ENCODE measurements at places on chromosomes 5 and 9. TPM values are rescaled to one million over a fixed set of nuclear protein-coding genes. Genes with fewer than 3 reads are reported as not detected.

Gene DNAI1
- not detected for polyA plus RNA-seq

Gene DND1
- not detected for polyA plus RNA-seq

DNA sequence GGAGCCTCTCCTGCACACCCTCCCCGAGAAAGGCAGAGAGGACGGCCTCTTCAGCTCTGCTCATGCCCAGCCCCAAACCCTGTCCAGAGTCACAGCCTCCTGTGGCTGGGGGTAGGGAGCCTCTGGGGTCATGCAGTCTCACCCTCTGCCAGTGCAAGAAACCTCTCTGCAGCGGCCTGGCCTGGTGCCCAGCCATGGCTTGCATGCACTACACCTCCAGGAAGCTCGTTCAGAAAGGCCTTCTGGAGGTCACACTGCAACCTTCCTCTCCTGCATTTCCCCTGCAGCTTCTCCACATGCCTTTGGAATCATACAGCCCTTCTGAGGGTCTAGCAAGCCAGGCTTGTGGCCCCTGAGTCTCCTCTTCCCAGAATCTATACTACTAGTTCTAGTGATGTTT, 17.9 kb downstream of the CSF1R start:
- DNase-seq = no peak
- no peaks in the 10 kb centered on the region for H3K27me3 ChIP-seq
- peaks cover 13% of the 10 kb centered on the region for H3K4me1 ChIP-seq

GRCh38 chr5:151692312-151692711, 5.6 kb upstream of the SPARC start:
- peaks cover 17% of the 10 kb centered on the region for H3K27me3 ChIP-seq
- no peaks in the 10 kb centered on the region for H3K4me1 ChIP-seq
- H3K4me3 ChIP-seq = no peak overlapping the region
- H3K36me3 ChIP-seq = peaks cover under 1% of the 10 kb centered on the region

- H3K27me3 ChIP-seq = peaks cover 36% of the 10 kb centered on the region
- no peak overlapping the region for H3K4me3 ChIP-seq
- H3K4me1 ChIP-seq = no peaks in the 10 kb centered on the region
- DNase-seq = no peak
- H3K36me3 ChIP-seq = peaks cover 5% of the 10 kb centered on the region
- H3K27ac ChIP-seq = no peak overlapping the region
Measured at GRCh38 chr5:172523146-172523745, 68.9 kb upstream of the SH3PXD2B start.

- H3K27me3 ChIP-seq = no peaks in the 10 kb centered on the region
- H3K4me3 ChIP-seq = no peak overlapping the region
- H3K4me1 ChIP-seq = no peaks in the 10 kb centered on the region
- H3K36me3 ChIP-seq = no peaks in the 10 kb centered on the region
- no peak overlapping the region for H3K27ac ChIP-seq
- DNase-seq = no peak
Measured at GRCh38 chr9:73761905-73762304, 610.2 kb downstream of the ANXA1 start.

DNA sequence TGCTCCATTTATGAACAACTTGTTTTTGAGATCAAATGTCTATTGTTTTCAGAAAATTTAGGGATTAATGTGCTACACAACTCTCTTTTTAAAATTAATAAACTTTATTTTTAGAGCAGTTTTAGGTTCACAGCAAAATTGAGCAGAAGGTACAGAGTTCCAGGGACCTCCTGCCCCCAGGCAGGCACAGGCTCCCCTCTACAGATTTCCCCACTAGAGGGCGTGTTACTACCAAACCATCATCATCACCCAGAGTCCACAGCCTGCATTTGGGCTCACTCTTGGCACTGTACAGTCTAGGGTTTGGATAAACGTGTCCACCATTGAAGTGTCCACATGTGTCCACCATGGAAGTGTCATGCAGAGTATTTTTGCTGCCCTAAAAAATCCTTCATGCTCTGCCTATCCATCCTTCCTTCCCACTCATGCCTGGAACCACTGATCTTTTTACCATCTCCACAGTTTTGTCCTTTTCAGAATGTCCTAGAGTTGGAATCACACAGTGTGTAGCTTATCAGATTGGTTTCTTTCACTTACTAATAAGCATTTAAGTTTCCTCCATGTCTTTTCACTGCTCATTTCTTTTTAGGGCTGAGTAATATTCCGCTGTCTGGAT, 61.7 kb downstream of the MRPL36 start:
- DNase-seq = no peak

DNA sequence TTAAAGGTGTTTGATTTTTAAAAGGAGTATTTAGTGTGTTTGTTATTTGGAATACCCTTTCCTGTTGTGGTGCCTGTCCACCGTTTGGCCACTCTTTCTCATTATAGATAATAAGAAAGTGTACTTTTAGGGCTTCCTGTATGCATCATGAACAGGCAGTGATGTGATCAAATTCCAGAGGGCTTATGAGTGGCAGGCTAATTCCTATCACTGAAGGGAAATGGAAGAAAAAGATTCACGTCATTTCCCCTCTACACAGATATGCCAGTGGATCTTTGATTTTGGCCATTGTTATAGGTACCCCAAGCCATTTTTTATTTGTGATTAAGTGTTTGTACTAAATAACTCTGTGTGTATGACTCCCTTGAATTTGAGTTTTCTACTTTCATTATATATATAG, 37.1 kb downstream of the RPS6 start:
- H3K27ac ChIP-seq = no peak overlapping the region
- peaks cover 16% of the 10 kb centered on the region for H3K36me3 ChIP-seq
